Activated T-helper 9 cell treated with anti-CD3 and anti-CD28 coated beads, Interleukin-2, amount 50 U/mL, for 16 hours (primary cell): ENCODE measurements at places on chromosomes 11 and 22.

DNA sequence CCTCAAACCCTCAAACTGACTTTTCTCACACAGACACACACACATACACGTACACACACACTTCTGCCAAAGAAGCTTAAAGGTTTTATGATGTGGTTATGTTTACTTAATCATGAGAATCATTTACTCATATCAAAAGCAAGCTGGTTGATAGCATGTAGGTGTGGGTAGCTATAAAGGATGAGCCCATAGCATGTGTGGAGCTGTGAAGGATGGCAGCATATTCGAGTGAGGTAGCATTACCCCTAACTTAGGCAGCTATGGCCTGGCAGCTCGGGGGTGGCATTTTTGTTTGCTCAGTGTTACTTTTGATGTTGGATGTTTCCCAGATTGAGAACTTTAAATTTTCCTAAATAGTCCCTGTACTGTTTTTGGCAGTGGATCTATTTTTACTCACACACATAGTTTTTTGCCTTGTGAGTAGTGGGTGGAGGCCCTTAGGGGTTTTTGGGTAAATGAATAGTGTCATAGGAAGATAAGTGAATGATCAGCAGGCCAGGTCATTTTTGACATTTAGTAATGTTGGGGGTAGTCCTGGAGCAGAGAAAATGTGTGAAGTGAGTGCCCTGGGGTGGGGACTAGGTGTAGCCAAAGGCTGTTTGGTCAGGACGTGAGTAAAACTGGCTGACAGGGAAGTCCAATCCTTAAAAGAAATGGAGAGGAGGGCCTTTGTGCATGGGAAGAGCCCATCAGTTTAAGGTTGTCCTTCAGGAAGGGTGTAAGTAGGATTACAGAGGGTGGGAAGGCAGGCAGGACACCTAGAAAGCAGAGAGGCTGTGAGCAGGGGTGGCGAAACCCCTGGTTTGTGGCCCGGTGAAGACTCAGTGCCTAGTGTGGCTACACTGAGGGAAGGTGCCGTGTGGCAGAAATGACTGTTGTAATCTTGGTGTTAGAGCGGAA lies 7.1 kb downstream of the YWHAH start:
- no peak for DNase-seq

- DNase-seq = no peak
Observed at GRCh38 chr22:37044634-37045625, 6.6 kb upstream of the KCTD17 start.

GRCh38 chr22:42544686-42545085 lies 9.1 kb upstream of the SERHL2 start:
- DNase-seq = no peak

- no peak for DNase-seq
Observed at GRCh38 chr11:70454197-70454767, 56.0 kb downstream of the CTTN start.

DNA sequence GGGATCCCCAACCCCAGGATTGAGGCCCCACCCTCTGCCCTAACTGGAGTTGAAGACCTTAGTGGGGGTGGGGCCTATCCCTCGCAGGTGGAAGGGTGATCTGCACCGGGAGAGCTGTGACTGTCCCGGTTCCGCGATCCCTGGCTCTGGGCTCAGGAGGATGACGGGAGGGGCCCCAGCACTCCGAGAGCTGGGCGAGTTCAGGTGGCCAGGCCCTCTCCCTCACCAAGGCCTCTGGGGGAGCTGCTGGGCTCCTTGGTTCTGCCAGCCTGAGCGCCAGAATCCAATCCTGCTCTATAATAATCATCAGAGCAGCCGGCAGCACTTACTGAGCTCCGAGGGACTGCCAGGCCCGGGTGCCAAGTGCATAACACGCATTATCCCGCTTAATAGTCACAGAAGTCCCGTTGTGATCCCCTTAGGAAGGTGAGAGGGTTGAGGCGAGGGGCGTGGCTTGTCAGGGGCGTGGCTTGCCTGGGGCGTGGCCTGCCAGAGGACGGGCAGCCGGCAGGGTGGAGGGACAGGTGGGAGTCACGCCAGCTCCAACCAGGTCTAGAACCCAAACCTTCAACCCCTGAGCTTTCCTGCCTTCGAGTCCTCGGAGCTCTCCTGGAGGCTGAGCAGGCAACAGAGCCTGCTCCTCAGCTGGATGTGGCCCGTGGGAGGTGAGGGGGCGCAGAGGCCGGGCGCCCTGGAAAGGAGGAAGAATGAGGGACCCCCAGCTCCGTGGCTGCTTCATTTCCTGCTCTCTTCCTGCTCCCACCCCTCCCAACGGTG lies 7.3 kb upstream of the SYT7 start:
- DNase-seq = peak; percentile 55

- no peak for DNase-seq
Observed at GRCh38 chr11:130778705-130779104, 137.6 kb downstream of the SNX19 start.

GRCh38 chr11:27084518-27084917 lies 43.9 kb downstream of the BBOX1 start:
- no peak for DNase-seq

DNA sequence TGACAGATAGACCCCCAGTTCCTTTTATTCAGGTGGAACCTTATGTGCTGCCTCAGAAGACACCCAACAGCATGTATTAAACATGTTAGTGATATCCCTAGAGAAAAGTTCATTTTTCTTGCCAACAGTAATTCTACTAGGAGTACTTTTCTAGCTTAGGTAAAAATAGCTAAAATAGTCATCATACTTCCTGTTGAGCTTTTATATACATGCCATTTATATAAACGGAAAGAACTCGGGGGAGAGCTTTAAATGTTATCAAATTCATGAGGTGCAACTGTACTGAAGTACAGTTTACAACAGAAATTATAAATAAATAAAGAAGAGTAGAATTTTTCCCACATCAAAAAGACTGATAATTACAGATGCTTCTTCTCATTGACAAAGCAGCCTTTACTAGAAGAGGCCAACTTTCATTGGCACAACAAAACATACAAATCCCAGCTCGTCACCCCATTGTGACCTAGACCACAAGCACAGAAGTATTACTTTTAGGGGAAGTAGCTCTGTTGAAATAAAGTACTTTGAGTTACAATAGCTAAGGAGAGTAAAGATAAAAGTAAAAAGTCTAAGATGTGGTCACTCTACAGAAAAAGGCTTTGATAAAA lies 59.1 kb upstream of the POU2AF2 start:
- no peak for DNase-seq

GRCh38 chr11:123799438-123799837 lies 6.7 kb downstream of the OR6M1 start:
- no peak for DNase-seq

- DNase-seq = no peak
Observed at GRCh38 chr11:8101421-8101820, 20.4 kb downstream of the TUB start.

DNA sequence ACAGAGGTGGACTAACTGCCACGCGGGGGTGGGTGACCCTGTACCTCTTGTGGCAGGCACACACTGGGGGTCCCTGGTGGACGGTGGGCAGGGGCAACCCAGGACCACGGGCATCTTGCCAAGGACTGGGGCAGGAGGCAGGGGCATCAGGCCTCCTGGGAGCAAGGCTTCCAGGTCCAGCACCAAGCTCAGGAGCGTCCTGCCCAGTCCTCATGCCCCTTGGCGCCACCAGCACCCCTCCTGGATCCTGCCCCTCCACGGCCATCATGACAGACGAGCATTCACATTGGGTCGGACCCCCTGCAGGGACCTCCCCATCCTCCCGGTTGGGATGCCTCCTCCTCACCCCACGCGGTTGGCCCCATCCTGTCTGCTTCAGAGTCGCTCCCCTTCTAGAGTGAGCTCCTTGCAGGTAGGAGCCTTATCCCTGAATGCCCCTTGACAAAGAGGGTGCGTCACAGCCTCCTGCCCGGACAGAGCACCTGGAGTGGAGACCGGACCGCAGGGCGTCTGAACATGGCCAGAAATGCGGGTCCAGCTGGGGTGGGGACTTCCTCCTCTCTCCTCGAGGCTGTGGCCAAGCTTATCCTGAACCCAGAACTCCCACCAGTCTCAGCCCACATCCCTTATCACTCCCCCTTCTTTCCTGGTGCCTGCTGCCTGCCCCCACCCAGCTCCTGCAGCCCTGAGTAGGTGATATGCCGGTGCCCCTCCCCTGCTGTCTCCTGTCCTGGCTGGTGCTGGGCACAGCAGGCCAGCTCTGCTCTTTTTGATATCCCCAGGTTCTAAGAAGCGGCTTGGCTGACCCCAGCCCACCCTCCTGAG lies 40.3 kb downstream of the IGF2 start:
- no peak for DNase-seq

GRCh38 chr11:86291466-86292262 lies 10.4 kb upstream of the HIKESHI start:
- peak; percentile 58 for DNase-seq

DNA sequence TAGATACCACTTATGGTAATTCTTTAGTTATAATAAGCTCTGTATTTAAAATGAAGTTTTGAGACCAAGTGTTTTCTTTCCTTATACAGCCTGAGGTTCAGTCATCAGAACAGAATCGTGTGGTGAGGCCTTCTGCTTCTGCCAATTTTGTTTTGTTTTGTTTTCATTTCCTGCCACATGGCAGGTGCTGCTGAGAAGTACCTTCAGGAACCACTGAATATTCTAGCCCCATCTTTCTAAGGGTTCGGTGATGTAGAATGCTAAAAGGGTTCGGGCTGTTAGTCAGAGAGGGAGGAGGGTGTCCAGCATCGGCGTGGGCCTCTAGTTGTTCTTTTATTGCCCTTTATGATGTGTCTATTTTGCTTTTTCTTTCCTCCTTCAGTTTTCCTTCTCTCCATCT lies 25.8 kb downstream of the TNRC6B start:
- no peak for DNase-seq

DNA sequence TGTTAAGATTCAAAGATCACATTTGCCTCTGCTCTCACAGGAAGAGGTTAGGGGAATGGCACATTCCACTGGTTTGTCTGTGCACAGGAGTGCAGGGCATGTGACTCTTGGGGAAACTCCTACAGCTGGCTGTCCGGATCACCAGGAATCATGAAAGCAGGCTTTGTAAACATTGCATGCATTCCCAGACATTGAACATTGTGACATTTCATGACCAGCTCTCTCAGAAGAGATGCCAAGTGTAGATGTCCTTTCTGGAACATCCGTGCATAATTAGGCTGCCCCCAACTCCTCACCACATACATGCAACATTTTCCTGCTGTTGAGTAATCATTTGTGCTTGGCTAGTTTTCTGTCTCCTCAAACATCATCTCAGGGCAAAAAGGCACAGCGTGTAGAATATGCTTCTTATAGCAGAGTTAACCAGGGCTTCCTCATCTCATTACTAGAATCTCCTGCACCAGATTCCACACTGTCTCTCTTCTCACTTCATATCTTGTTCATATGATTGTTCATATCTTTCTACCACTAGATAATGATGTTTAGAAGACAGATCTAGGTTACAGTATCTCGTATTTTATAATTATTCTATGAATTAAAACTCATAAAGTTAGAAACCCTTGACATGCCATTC lies 694.7 kb downstream of the NTM start:
- DNase-seq = no peak

GRCh38 chr11:116808262-116809175 lies 14.6 kb downstream of the APOA4 start:
- no peak for DNase-seq

DNA sequence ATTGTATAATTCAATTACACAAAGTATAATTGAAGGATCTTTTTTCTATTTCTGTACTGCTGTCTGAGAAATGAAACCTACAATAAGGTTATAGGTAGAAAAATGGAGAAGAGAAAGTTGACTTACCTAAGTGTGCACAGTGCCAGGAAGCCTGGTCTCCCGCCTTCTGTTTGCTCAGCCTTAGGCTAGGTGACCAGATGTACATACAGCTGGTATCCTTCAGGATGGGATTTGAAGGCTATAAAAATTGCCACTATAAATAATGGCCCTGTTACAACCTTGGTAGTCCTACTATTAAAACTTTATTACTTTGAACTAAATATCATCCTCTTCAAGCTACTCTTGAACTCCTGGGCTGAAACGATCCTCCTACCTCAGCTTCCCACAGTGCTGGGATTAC lies 19.7 kb downstream of the OR51E2 start:
- DNase-seq = no peak

DNA sequence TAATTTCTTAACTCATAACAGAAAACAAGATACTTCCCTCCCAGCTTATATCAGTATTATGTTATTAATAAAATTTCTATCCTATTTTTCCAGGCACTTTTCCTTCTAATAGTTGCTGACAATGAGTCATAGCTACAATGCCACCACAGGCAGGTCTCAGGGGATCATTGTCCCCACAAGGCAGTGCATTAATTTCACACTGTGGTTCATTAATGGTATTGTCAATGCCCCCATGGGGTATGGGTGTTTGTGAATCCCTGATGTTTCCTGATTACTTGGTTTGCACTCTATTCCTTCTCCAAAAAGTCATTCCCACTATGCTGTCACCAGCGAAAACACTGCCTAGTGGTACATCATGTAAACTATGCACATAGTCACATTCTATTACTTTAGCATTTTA lies 345.5 kb upstream of the CTSC start:
- DNase-seq = no peak

DNA sequence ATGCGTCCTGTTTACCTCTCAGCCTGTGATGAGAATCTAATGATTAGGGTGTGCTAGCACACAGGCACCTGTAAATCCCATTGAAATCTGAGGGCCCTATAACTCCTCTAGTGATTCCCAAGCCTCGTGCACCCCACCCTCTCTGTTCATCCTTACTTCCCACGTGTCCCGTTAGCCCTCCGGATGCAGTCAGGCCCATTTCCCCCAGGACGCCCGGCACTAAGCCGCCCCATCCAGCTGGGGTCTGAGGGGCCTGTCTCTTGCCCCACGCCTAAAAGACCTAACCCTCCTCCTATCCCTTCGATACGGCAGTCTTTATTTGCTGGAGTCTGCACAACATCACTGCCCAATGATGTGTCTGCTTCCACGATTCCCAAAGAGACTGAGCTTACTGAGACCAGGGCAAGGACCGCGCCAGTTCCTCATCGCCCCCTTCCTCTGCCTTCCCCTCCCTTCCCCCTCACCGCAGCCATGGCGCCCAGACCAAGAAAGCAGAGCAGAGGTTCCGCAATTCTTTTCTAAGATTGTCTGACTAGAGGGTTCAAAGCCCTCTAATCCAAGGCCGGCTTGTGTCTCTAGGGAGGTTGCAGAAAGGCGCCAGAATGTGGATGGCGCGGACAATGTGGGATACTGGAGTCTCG lies 1.1 kb upstream of the FADS2 start:
- no peak for DNase-seq
